ENCODE measurements at places on chromosomes 3 and 15. TPM values are rescaled to one million over a fixed set of nuclear protein-coding genes. Genes with fewer than 3 reads are reported as not detected.

WDR72 gene
- total RNA-seq, result not detected

SAXO2 gene
- 1.8 TPM for total RNA-seq

HCLS1 gene
- total RNA-seq, result 34.3 TPM

LSAMP gene
- total RNA-seq, result 0.10 TPM

SLC12A1 gene
- not detected for total RNA-seq

LINGO1 gene
- 0.33 TPM for total RNA-seq

HDGFL3 gene
- 103 TPM for total RNA-seq

IMPG2 gene
- 0.98 TPM for total RNA-seq

NLGN1 gene
- 11.4 TPM for total RNA-seq

CCR5 gene
- not detected for total RNA-seq

CHRM5 gene
- total RNA-seq, result not detected

CFAP100 gene
- total RNA-seq, result not detected

CASR gene
- under 0.01 TPM for total RNA-seq

ADAMTSL3 gene
- total RNA-seq, result under 0.01 TPM

ATP2B2 gene
- not detected for total RNA-seq

ONECUT1 gene
- total RNA-seq, result not detected

SORD gene
- total RNA-seq, result 21.2 TPM

PDCD7 gene
- 23.4 TPM for total RNA-seq

RTP1 gene
- total RNA-seq, result not detected

TRPM7 gene
- total RNA-seq, result 33.3 TPM

KNSTRN gene
- total RNA-seq, result 48.4 TPM

CAV3 gene
- total RNA-seq, result not detected

POC1A gene
- total RNA-seq, result 6.4 TPM

DPPA2 gene
- total RNA-seq, result not detected

VIPR1 gene
- total RNA-seq, result 0.96 TPM

C3orf49 gene
- not detected for total RNA-seq

EIF5A2 gene
- total RNA-seq, result 7.5 TPM

PODXL2 gene
- 3.1 TPM for total RNA-seq

SCG5 gene
- total RNA-seq, result 0.57 TPM

MAP1A gene
- 0.65 TPM for total RNA-seq

LIPH gene
- total RNA-seq, result not detected

GOLGA8Q gene
- total RNA-seq, result 0.48 TPM

TOP2B gene
- total RNA-seq, result 86.1 TPM

C2CD4A gene
- total RNA-seq, result 1.2 TPM

NTRK3 gene
- total RNA-seq, result under 0.01 TPM

LRRC49 gene
- 4.9 TPM for total RNA-seq
